T follicular helper cell (primary cell): ENCODE measurements at places on chromosomes 2 and 18.

GRCh38 chr2:239401881-239402233 is 1.0 kb upstream of the HDAC4 start:
- DNase-seq = peak; percentile 28

GRCh38 chr2:205386109-205386508 is 296.2 kb upstream of the NRP2 start:
- no peak for DNase-seq

GRCh38 chr18:44937960-44938719 is 257.5 kb downstream of the SETBP1 start:
- DNase-seq = no peak

DNA sequence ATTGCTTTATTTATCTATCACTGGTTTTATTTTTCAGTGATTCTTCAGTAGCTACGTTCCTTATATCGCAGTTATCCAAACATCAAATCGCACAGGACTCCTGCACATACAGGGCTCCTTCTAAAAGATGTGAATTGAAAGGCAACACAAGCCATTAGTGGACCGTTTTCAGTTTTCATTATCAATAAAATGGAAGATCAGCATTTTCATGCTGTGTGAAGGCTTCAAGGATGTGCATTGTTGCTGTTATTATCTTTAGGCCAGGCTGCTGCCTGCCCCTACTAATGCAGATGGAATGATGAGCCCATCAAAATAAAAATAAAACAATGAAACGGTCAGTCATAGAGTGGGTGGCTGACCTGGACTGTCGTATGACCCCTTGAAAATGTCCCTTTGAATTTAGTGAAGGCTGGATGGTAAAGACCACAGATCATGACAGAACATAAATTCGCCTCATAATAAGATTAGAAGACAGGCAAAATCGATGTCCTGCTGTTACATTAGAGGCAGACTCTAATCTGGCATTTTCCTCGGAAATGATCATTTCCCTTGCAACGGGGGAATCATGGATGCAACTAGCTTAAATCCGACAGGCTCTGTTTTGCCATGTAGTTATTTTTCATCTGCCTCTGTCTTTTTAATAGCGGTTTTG is 32.9 kb downstream of the ITGB6 start:
- DNase-seq = no peak

DNA sequence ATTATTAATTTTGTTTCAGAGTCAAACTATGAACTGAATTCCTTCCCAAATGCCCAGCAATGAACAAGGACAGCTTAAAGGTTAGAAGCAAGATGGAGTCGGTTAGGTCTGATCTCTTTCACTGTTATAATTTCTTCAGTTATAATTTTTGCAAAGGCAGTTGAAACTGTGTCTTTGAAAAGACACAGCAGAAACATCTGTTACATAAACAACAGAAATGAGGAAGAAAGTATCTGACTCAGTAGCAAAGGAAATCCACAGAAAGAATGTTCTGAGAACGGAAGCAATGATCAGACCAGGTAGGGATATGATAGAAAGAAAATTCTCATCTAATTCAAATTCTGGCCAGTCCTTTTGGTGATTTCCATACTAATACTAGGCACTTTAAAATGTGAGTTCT is 5.2 kb upstream of the RMC1 start:
- no peak for DNase-seq

GRCh38 chr2:144681389-144681788 is 161.5 kb upstream of the ZEB2 start:
- DNase-seq = no peak

DNA sequence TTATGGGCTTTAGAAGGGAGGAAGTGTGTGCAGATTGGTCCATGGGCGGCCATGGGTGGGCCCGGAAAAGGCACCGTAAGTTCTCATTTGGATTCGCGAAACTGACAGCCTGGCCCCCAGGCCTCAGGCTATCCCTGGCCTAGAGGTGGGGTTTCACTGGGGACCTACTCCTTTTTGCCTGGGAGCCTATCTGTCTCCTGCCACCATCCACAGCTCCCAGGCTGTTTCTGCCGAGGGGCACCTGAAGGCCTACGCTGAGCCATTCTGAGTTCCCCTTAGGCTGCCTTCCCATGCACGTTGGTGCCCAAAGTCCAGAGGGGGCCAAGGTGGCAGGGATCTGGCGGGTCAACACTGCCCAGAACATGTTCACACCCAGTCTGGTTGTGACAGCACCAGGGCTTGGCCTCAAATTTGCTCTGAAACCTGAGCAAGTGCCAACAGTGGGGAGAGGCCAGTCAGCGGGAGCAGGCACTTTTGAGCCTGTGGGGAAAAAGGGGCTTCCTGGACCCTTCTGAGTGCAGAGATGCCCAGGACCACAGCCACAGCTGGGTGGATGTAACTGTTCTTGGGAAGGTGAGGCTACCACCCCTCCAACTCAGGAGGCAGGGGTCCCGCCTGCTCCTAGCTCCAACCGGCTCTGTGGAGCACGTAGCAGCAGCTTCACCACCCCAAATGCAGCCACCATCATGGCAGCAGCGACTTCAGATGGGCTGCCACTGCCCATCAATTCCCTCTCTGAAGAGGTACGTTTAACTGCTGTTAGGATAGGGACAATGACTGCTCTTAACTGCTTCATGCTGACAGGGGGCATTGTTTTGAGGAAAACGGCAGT is 73.6 kb upstream of the ZNF804A start:
- no peak for DNase-seq

DNA sequence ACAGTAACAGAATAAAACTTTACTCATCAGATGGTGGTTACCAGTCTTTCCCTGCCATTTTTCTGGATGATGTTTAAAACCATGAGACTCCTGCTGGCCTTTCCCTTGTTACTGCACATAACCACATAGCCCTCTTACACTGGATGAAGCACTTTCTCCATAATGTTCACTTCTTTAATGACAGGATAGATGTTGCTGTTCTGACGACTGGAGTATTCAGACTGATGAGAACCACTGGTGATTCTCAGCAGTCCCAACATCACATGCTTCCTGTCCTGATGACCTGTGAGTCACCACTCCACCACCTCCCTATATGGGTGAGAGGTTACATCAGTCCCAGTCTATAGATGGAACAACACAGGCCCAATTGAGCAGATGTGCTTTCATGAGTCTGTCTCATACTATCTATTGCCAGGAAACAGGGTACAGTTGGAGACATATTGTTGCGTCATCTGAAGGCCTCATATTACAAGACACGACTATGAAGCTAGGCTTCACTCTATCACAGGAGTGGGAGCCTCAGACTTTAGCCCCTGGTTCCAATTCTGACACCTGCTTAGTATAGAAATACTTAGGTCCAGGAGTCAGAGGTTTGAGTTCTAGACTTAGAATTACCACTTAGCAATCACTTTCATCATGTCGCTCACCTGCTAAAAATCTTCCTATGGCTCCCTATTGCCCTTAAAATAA is 145.7 kb upstream of the KLF7 start:
- no peak for DNase-seq

- DNase-seq = no peak
These were observed 23.3 kb upstream of the ST3GAL5 start for GRCh38 chr2:85911814-85912692.

DNA sequence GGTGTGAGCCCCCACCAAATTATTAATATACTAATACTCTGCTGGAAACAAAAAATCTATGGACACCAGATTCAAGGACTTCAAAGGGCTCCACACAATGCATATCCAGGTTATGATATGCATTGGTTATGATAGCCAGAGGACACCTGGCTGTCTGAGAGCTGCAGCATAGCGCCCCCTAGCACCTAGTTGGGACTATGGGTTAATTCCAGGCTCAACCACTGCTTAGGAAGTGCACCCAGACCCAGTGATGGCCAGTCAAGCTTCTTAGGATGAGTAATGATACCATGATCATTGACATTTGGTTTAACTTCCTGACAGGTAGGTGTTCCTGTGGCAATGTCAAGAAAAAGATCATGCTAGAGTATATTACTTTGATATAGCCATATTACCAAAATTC is 3.8 kb upstream of the FRZB start:
- DNase-seq = no peak

GRCh38 chr2:36539631-36540030 is 58.3 kb downstream of the FEZ2 start:
- DNase-seq = no peak

DNA sequence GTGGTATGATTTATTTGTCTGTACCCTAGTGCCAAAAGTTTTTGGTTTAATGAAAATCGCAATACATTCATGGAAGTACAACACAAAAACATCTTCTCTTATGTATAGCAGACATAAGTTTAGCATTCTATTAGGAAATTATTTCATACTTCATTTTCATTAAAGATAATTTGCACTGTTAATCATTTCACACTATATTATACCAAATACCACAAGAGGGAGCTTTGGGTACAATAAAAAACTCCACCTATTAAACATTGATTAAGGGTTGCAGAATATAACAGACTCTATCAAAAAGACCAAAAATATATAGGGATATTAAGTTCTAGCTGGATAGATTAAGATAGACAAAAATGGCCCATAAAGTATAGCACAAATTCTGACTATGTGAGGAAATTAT is 79.0 kb downstream of the SLC66A3 start:
- DNase-seq = no peak

- DNase-seq = no peak
These were observed 15.0 kb upstream of the IL1A start for GRCh38 chr2:112798979-112799975.

DNA sequence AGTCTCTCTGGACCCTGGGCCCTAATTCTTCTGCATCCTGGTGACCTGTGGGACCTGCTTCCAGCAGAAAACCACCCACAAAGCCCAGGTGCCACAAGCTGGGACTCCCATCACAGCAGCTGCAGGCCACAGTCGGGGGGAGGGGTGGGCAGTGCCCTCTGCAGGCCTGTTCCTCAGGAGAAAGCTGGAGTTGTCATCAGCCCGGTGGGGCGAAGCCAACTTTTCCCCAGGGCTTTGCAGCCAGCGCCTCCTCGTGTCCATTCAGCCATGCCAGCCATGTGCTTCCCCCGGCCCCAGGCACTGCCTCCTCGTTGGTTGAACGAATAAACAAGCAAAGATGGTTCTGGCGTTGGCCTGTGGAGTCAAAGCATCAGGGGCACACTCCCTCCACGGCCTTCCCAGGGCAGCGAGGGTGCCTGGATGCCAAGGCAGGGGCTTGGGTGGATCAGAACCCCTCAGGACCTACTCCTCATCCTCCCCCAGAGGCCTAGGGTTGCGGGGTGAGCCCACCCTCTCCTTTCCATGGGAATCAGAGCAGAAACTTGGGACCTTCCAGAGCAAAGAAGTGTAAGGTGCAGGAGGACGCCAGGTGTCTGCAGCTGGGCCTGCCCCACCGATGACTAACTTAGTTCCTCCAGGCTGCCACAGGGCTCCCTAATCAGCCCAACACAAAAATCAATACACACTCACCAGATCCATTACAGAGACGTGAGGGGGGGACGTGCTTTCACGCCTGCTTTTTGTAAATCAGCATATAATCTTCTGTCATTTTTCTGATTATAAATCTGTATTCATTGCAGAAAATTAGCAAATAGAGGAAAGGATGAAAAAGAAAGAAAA is 75.7 kb upstream of the RAB6C start:
- no peak for DNase-seq

DNA sequence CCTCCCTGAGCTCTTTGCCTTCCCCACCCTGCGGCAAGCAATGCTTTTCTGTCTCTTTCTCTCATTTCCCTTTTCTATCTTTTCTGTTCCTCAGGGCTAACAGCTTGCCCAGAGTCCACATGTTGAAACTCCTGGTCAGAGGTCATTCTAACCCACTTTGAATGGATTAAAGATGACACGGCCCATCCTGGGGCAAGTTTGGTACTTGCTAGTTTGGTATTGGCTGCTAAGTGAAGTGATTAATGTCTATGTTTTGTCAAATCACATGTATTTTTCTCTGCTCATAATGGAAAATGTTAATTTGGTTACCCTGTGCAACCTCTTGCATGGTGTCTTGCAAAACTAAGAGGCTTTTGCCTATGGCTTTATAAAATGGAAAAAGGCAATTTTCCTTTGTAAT is 960.2 kb downstream of the CNTNAP5 start:
- no peak for DNase-seq

DNA sequence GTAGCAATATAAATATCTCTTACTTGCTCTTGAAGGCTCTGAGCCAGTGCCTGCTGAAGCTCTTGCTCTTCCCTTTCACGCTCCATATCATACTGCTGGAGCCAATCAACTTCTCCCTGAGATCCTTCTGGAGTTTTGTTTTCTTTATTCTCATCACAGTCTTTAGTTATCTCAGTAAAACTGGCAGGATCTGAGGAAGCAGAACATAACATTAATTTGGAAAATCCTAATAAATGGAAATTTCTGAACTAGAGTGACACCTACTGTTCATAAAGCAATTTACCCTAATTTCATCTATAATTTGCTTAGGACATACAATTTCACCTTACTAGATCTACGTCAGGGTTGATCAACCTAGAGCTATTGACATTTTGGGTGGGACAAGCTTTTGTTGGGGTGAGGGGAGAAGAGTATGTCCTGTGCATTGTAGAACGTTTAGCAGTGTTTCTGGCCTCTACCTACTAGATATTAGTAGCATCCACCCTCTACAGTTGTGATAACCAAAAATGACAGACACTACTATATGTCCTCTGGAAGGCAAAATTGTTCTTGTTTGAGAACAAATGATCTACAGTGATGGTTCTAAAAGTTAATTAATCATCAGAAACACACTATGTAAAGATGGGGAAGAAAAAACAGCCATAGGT is 47.2 kb downstream of the VIL1 start:
- DNase-seq = no peak

DNA sequence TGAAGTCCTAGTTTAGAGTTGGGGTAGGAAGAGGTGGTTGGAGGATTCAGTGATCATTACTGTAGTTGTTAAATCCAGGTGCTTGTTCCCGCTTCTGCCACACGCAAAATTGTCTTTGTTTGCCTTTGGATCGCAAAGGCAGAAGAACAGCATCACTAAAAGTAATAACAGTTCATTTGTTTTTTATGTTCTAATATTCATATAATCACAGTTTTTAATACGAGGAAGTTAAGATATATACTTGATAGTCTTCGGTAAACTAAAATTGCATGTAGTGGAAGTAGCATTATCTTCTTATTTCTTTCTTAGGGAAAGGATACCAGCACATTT is 365 bp downstream of the NDUFB3 start:
- no peak for DNase-seq

- DNase-seq = no peak
These were observed 153.2 kb downstream of the DDX1 start for GRCh38 chr2:15744820-15745219.

DNA sequence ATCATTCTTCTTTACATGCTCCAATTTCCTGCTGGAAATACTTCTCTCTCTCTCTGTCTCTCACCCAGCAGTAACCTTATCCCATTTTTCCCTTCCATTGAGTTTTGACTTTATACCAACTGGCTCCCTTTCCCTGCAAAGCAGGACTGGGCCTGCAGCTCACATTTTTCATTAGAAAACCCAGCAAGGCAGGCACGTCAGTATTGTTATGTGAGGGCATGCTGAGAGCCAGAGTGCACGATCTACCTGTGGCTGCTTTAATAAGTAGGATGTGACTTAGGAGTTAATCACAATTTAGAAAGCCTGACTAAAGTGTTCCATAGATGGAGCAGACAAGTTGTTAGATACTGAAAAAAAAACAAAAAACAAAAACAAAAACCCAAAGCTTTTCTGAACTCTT is 5.2 kb upstream of the NDUFV2 start:
- DNase-seq = no peak

DNA sequence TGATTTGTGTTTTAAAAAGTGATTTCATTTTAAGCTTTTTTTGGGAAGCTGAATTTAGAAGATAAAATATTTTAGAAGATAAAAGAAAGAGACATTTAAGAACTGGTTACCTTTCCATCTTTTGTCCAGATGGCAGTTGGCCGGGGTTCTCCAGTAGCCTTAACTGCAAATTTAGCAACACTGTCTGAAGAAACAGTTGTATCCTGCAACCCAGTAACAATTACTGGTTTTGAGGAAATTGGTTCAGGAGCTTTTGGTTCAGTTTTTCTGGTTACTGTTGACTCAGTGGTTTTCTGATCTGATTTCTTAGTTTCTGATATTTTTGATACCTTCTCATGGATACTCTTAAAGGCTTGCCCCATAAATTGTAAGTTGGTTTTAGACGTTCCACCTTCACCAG is 49.9 kb downstream of the PLEKHA3 start:
- no peak for DNase-seq
